Foreskin keratinocyte (primary cell): ENCODE measurements at places on chromosomes 7 and 10. TPM values are rescaled to one million over a fixed set of nuclear protein-coding genes. Genes with fewer than 3 reads are reported as not detected.

- no peak for DNase-seq
These were observed 302.6 kb upstream of the SP4 start for GRCh38 chr7:21125297-21125696.

- DNase-seq, result peak; percentile 70
These were observed 23.7 kb downstream of the RTKN2 start for GRCh38 chr10:62244785-62245467.

DNA sequence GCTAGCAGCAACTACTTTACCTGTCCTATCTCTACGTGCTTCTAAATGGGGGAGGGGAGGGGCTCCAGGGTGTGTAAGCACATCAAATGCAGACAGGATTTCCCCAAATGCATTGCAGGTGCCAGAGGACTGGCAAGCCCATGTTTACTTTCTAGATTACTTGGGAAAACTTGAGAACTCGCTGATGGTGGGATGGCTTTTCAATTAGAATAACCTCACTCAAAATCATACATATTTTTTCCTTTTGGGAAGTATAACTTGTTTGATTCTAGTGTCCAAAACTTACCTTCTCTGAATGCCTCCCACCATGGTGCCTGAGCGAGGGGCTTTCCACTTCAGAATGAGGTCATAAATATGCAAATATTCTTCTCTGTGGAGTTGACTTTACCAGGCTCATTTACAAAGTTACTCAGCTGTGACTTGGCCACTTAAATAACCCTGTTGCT is 191.3 kb upstream of the RHOBTB1 start:
- DNase-seq, result no peak

DNA sequence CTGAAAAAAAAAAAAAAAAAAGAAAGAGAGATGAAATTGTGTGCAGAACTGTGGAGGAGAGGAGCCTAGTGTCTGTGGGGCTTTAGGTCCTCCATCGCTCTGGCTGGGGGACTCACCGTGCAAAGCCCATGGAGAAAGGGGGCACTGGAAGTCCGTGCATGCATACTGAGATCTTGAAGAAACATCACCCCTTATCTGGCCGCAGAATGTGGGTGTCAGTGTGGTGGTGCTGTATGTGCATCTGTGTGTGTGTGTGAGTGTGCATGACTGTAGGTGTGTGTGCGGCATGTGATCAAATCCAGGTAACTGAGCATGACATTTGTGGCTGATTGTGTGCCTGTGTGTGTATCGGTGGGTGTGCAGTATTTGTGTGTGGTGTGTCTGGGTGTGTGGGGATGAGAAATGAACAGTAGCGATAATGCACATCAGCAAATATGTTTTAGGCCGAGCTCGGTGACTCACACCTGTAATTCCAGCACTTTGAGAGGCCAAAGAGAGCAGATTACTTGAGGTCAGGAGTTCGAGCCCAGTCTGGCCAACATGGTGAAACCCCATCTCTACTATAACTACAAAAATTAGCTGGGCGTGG is 8.8 kb upstream of the CLDN3 start:
- DNase-seq, result no peak

HOXA10 gene
- total RNA-seq, result 4.8 and 6.1 TPM in 2 replicates

DNA sequence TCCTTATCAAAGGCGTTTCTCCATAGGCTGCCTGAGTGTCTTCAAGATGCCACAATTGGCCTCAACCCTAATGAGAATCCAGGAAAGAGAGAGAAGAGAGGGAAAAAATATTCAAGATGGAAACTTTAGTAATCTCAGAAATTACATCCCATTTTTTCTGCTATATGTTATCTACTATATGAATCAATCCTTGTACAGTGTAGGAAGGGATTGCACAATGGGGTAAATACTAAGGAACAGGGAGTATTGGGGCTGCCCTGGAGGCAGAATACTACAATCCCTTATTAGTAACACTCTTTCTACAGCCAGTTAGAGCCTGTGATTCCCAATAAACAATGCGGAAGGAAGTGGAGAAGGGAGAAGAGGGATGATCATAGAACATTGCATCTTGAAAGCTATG is 27.9 kb downstream of the TFPI2 start:
- DNase-seq, result peak; percentile 50

DNA sequence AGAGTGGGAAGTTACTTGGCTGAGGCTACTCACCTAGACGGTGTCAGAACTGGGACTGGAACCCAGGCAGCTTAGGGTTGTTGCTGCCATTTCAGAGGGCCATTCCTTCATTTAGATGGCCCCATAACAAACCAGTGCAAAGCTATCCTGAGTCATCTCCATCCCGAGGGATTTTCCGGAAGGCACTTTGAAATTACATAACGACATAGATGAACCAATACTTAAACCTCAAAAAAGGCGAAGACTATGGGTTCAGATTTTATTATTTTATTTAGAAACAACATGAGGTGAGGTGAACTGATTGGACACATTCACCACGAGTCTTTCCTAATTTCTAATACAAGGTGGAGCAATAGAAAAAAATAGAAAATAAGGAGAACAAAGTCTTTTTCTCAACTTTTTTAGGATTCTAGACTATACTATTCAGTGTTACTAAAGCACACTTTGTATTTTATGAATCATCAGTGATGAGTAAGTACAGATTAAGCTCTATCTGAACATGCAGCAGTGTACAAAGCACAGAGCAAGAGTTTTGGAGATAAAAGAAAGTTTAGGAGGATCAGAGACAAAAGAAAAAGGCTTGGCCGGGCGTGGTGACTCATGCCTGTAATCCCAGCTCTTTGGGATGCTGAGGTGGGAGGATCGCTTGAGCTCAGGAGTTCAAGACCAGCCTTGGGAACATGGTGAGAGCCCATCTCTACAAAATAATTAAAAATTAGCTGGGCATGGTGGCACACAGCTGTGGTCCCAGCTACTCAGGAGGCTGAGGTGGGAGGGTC is 79.5 kb upstream of the SVIL start:
- DNase-seq, result peak; percentile 90
